ENCODE measurements at places on chromosomes 3 and 15.

- DNase-seq: no peak
Observed at GRCh38 chr3:159191447-159191846, 389.6 kb downstream of the MFSD1 start.

DNA sequence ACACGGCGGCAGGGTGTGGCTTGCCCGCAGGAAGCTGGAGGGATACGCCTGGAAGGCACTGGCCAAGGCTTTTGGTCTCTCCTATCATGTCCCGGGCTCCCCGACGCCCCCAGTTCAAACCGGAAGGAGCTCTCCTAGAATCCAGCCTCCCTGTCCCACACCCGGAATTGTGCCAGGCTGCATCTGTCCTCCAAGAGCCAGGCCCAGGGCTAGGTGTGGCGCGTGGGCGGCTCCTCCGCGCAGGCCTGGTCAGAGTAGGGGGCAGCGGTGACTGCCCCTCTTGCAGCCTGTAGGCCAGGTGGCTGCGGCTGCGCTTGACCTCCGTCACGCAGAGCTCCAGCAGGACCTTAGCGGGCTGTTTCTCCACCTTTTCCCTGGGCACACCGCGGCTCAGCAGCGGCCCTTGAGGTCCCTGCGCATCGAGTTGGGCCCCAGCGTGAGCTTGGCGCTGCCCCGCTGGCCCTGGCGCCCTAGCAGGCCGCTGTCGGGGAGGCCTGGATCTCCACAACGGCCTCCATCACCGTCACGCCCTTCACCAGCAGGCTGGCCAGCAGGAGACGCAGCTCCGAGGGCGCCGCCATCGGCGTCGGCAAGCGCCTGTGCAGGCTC is 15.9 kb upstream of the SIAH2 start:
- no peak for DNase-seq

- DNase-seq: no peak
Observed at GRCh38 chr3:131728898-131729642, 226.3 kb upstream of the MRPL3 start.

GRCh38 chr3:96958856-96959255 is 144.5 kb downstream of the EPHA6 start:
- no peak for DNase-seq

GRCh38 chr3:50177346-50177745 is 14.1 kb upstream of the GNAT1 start:
- no peak for DNase-seq

GRCh38 chr15:39887211-39887610 is 32.9 kb downstream of the GPR176 start:
- no peak for DNase-seq

Measured in NCI-H1048 (cell line).